GM23338 (cell line): ENCODE measurements at places on chromosomes 3 and 15.

- DNase-seq, result no peak
Observed at GRCh38 chr15:67349634-67350033, 95.0 kb downstream of the IQCH start.

- DNase-seq, result no peak
Observed at GRCh38 chr15:68822818-68823217, 2.1 kb upstream of the ANP32A start.

DNA sequence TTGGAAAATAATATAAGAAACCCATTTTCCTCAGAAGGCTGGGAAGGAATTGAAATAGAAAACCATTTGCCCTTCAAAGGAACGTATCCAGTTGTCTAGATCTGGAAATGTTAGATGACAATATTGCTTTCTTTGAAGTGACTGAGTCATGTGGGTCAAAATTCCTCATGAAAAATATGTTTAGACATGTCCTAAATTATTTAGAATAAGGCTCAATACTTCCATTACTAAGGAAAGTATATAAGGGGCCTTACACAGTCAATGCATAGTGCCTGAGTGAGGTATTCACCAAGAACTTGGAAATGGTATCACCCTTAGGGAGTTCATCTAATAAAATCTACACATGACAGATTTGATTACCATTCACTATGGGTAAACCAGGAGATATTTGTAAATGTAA, 619.8 kb upstream of the KCNMB2 start:
- DNase-seq, result no peak

GRCh38 chr3:189766416-189766815, 135.2 kb downstream of the TP63 start:
- DNase-seq, result peak; percentile 61

DNA sequence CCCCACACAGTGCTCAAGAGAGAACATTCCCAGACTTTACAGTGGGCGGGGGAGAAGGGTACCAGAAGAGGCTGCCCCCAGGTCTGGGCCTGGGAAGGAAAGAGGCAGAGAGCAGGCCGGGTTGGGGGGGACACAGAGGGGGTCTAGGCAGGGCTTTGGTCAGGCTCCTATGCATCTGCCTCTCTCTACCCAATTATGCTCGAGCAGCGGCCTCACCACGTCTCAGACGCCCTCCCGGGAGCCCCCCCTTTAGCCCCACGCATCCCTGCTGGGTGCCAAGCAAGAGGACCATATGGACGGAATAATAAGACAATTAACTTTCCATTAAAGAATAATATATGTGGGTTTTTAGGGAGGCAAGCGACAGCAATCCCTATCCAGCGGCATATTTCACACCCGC, 32.8 kb downstream of the CACNA2D2 start:
- no peak for DNase-seq

GRCh38 chr15:89660556-89660955, 5.3 kb upstream of the KIF7 start:
- no peak for DNase-seq

DNA sequence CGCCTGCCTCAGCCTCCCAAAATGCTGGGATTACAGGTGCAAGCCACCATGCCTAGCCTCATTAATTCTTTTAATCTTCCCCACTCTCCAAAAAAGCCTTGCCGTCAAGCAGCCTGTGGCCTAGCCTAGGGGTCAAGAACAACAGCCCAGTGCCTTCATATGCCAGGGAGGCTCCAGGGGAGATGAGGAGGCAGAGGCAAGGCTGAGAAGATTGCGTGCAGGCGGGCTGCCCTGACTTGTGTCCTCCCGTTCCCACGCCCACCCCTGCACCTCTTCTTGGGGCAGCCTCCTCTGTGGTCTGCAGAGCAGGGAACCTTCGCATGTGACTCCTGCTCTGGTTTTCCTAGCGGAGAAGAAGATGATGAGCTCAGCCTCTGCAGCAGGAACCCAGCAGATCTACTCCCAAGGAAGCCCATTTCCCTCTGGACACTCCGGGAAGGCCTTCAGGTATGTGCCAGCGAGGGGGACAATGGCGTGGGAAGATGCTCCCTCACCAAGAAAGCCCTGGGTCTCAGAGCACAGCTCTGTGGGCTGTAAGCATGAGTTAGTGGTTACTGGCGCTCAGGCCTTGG, 118.5 kb upstream of the ABHD17C start:
- DNase-seq, result no peak

GRCh38 chr15:23913635-23914034, 226.5 kb upstream of the NDN start:
- DNase-seq, result no peak

DNA sequence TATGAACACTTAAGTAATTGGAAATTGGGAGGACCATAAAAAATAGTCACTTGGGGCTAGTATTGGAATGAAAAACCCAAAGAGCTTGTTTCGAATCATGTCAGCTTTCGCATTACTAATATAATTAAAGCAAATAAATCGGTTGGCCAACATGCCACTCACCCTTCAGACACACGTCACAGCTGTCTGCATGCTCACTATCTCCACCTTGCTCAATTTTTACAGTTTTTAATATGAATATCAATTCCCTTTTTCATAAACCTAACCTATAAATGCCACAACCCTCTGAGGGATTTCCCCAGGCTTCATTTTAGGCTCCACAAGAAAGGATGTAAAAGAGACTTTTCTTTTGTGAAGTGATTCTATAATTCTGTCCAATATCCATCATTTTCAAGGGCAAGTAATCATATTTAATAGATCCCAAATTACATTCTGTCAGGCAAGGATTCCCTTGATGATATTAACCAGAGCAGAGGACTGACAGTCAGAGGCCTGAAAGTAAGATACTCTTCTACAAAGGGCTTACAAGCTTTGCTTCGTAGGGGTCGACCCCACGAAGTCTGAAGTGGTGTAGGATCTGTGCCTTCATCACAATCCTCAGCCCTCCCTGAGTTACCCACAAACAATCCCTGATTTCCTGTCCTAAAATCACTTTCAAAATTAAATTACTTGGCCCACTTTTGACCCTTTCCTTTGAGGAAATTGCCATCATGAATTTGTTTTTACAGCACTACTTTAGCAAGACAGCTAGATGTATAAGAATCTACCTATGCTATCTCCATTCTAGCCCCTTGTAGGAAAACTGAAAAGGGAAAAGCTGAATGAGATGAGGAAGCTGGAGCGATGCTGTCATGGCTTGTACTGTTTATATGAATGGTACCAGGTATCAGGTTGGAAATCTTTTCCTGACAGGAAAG, 44.5 kb downstream of the NANOGP8 start:
- no peak for DNase-seq

GRCh38 chr3:102142379-102143060, 292.3 kb upstream of the ZPLD1 start:
- DNase-seq, result no peak

DNA sequence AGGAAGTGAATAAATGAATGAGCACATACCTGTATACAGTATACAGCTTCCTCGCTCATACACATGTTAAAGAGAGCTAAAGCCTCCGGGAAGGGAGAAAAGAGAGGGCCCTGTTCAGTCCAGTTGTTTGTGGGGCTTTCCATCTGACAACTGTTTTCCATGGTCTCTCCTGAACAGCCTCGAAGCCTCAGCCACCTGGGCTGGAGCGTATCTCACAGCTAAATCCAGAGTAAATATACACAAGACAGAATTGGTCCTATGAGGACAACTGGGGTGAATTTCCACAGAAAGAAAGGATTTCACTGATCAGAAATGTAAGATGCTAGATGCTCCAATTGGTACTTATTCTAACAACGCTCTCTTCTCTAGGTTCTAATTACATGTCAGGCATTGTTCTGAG, 103.5 kb downstream of the LIPC start:
- DNase-seq, result no peak

DNA sequence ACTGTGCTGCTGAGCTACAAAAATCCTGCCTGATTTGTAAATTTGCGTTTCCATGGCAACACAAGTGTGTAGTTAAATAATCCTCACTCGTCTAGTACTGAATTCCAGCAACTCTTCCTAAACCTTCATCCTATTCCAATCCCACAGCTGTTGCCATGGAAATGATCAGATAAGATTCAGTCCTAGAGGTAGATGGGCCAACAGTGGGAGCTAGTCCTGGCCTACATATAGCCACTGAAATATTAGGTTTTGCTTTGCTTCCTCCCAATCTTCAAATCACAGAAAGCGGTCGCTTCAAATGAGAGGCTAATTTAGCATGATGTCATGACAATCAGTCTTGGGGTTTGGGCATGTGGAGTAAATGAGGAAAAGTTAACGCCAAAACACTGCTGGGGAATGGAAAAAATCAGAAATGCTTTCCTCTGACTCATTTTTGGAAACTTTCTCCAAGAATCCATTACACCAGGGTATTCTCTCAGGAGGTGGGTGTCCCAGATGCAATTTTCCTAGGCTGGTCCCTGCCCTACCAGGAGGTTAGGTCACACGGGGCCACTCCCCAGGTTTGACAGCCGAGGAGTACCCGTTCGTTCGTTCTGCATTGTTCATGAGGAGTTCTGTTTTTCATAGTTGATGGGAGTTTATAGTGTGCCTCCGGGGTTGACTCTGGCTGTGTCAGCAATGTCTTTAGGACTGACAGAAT, 159.2 kb upstream of the SLCO3A1 start:
- DNase-seq, result peak; percentile 13

- no peak for DNase-seq
Observed at GRCh38 chr15:22874966-22875365, 36.5 kb downstream of the NIPA2 start.

DNA sequence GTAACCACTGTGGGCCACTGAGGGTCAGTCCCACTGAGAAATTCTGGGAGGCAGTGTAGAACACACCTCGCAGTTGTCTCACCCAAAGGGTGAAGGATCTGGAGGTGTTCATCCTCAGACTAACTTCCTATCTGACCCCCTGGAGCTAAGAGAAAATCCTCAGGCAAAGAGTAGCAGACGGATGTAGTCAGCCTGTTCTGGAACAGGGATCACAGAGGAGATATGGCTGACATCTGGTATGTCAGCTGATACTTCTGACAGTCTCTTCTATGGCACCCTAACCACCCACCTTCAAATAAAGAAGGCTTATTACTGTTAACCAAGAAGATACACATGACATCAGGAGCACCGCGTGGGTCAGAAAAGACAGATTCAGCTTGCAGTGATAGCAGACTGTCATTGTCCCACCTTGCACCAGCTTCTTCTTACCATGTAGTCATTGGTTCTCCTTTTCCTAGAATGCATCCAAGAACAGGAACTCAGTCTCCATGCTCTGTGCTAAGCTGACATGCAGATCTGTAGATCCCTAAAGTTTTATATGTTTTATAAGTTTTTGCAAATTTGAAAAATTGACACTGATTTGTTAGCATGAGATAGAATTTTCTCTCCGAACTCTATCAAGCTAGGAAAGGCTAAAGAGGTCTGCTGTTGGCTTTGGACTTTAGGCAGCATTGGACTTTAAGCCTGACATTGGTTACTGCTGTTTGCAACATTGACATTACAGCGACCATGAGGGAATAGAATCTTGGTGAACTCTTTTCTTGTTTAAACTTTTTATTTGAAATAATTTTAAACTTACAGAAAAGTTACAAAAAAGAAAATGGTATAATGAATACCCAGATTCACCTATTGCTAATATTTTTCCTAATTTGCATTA, 60.4 kb downstream of the KBTBD12 start:
- DNase-seq, result no peak

DNA sequence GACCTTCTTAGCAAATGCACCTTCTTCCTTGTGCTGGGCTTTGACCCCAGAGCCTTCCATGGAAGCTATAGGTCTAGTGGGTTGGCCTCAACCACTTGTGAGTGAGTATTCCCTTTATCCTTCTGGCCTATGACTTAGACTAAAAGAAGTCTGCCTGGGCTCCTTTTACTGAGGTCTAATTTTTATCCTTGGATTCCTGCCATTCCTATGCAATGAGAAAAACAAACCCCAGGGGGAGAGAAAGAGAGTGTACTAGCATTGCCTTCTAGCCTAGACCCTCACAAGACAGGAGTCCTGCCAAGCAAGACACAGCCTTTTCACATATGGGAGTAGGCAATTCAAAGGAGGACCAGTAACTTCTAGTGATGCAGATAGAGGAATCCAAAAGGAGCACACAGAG, 155.4 kb downstream of the PPM1L start:
- peak; percentile 16 for DNase-seq

DNA sequence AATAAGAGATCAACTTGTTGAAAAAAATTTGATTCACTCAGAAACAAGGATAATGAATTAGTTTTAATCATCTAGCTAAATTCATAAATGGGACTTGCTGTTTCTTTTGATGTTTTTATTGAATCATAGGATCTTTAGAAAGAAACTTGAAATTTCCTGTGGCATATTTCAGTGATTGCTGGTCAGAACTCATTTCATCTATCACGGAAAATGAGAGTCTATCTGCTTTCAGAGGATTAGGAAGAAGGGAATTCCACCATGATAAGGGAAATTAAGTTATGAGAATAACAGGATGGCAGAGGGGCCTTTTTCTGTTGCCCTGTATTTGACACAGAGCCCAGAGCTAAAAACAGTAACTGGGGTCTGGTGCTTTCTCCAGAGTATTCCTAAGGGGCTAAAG, 44.9 kb upstream of the CCNL1 start:
- no peak for DNase-seq

DNA sequence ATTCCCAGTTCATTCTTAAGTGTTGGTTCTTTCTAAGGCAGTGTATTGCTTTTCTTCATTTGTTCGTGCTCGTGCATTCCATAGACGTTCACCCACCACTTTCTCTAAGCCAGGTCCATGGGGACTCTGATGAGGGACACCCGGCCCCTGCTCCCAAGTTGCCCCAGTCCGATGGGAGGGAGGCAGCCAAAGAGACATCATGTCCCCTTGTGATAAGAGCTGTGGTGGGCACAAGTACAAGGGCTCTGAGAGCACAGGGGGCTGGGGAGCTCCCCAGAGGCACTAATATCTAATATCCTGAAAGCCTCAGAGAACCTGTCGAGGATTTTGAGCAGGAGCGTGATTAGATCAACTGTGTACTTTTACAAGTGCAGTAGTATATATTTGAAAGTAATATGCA, 6.3 kb downstream of the SPSB4 start:
- no peak for DNase-seq

DNA sequence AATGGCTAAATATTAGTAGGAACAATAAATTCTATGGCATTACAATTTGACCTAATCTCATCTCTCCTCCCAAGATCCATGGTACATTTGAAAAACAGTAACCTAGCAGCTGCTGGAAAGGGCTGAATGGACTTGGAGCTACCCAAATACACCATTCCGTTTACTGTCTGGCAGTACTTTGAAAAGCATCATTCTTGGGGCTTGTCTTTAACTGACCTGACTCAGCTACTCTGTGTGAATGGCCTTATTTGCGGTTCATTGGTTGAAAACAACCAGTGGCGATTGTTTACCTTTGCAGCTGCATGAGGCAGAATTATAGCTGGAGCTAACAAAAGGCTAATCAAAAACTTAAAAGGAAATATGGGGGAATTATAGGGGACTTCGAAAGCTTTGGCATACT, 311.2 kb upstream of the MCTP2 start:
- DNase-seq, result no peak

GRCh38 chr15:79025201-79025600, 65.4 kb downstream of the RASGRF1 start:
- peak; percentile 56 for DNase-seq
